Mesothelial cell of epicardium (in vitro differentiated cells): ENCODE measurements at places on chromosomes 4 and X. TPM values are rescaled to one million over a fixed set of nuclear protein-coding genes. Genes with fewer than 3 reads are reported as not detected.

GRCh38 chrX:39954851-39955250 lies 142.9 kb downstream of the BCOR start:
- no peaks in the 10 kb centered on the region for H3K36me3 ChIP-seq
- H3K4me1 ChIP-seq, result peaks cover 11% of the 10 kb centered on the region
- DNase-seq, result no peak
- no peaks in the 10 kb centered on the region for H3K27me3 ChIP-seq

DNA sequence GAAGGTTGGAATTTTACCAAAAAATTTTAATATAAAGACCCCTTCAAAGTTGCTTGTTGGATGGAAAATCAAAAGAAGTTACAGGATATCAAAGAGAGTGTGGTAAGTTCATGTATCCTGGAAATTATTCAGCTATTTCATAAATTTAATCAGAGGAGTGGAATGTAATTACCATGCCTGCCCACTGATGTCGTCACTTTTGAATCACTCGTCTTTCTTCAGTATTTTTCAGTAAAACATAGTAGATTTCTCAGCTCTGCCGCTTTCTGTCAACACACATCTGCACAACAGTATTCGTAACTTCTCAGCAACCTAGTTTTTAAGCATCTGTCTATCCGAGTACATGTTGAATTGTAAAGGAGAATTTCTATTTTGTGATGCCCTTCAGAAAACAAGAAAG lies 2163.0 kb upstream of the AGA start:
- no peak overlapping the region for H3K27ac ChIP-seq
- no peaks in the 10 kb centered on the region for H3K36me3 ChIP-seq
- no peak for DNase-seq
- peaks cover 1% of the 10 kb centered on the region for H3K27me3 ChIP-seq
- H3K4me1 ChIP-seq, result no peaks in the 10 kb centered on the region

- peaks cover 5% of the 10 kb centered on the region for H3K4me1 ChIP-seq
- H3K36me3 ChIP-seq, result peaks cover 10% of the 10 kb centered on the region
- no peak for DNase-seq
- no peak overlapping the region for H3K27ac ChIP-seq
- no peaks in the 10 kb centered on the region for H3K27me3 ChIP-seq
Measured at GRCh38 chrX:130261296-130261893, 7.3 kb downstream of the ZNF280C start.

GRCh38 chr4:99149426-99150019 lies 5.4 kb upstream of the ADH4 start:
- no peaks in the 10 kb centered on the region for H3K4me1 ChIP-seq
- no peak for DNase-seq
- no peak overlapping the region for H3K27ac ChIP-seq
- peaks cover 11% of the 10 kb centered on the region for H3K36me3 ChIP-seq
- H3K27me3 ChIP-seq, result no peaks in the 10 kb centered on the region
- H3K4me3 ChIP-seq, result no peak overlapping the region

HSFX4 gene
- not detected in 3 replicates for total RNA-seq

- peak overlapping the region; percentile 92 for H3K27ac ChIP-seq
- DNase-seq, result no peak
- H3K4me1 ChIP-seq, result peaks cover 37% of the 10 kb centered on the region
- H3K4me3 ChIP-seq, result peak overlapping the region; percentile 96
- H3K27me3 ChIP-seq, result no peaks in the 10 kb centered on the region
Measured at GRCh38 chrX:135345107-135345589, 35.9 kb downstream of the ETDC start.

DNA sequence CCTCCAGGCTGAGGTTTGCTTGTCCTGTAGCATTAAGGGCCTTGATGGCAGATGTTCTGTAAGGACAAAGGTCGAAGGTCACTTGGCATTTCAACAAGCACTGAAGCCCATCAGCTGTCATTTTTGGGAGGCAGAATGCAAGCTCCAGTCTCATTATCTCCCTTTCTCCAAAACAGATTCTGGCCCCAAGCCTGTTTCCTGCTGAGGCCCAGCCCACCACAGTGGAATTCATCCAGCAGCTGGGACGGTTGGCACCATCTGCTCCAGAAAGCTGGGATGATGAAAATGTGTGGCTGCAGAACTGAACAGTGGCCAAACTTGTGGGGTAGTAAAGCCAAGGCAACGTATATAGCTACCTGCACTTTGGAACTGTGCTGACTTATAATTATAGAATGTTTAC lies 17.7 kb upstream of the PPEF2 start:
- H3K27me3 ChIP-seq, result no peaks in the 10 kb centered on the region
- peaks cover 6% of the 10 kb centered on the region for H3K4me1 ChIP-seq
- no peak for DNase-seq
- H3K27ac ChIP-seq, result no peak overlapping the region
- H3K36me3 ChIP-seq, result peaks cover 5% of the 10 kb centered on the region

DNA sequence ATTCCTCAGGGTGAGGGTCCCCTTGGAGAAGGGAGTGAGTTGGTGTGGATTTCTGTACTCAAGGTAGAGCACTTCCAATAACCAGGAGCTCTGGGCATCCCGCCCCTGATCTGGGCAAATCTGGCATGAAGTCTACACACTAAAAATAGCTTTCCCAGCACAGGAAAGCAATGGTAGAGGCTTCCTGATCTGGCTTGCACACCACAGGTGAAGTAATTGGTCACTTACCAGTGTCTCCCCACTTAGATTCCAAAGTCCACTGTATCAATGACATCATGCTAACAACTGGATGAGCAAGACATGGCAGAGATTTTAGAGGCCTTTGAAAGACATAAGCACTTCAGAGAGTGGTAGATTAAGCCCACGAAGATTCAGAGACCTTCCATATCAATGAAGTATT lies 17.8 kb upstream of the IDS start:
- H3K4me1 ChIP-seq, result peaks cover 7% of the 10 kb centered on the region
- H3K27me3 ChIP-seq, result peaks cover 2% of the 10 kb centered on the region
- DNase-seq, result no peak
- no peak overlapping the region for H3K27ac ChIP-seq
- peaks cover 1% of the 10 kb centered on the region for H3K36me3 ChIP-seq

GRCh38 chr4:85370400-85371032 lies 104.4 kb upstream of the ARHGAP24 start:
- H3K36me3 ChIP-seq, result no peaks in the 10 kb centered on the region
- H3K27me3 ChIP-seq, result no peaks in the 10 kb centered on the region
- no peak overlapping the region for H3K27ac ChIP-seq
- DNase-seq, result no peak

NXF2 gene
- total RNA-seq, result not detected in 3 replicates

- H3K36me3 ChIP-seq, result no peaks in the 10 kb centered on the region
- H3K27ac ChIP-seq, result no peak overlapping the region
- no peak for DNase-seq
- peaks cover 8% of the 10 kb centered on the region for H3K4me1 ChIP-seq
Measured at GRCh38 chrX:24034485-24034884, 7.5 kb upstream of the KLHL15 start.

MAPK10 gene
- total RNA-seq, result 20.8 to 25.2 TPM (median 24.4 TPM) in 3 replicates

- H3K27ac ChIP-seq, result no peak overlapping the region
- H3K4me1 ChIP-seq, result peaks cover 6% of the 10 kb centered on the region
- no peak overlapping the region for H3K4me3 ChIP-seq
- peaks cover 7% of the 10 kb centered on the region for H3K27me3 ChIP-seq
- no peak for DNase-seq
- H3K36me3 ChIP-seq, result no peaks in the 10 kb centered on the region
Measured at GRCh38 chr4:70533791-70534190, 15.4 kb downstream of the AMTN start.

GRCh38 chrX:23372220-23372902 lies 37.7 kb downstream of the PTCHD1 start:
- peaks cover 3% of the 10 kb centered on the region for H3K27me3 ChIP-seq
- H3K4me3 ChIP-seq, result no peak overlapping the region
- H3K27ac ChIP-seq, result no peak overlapping the region
- H3K4me1 ChIP-seq, result no peaks in the 10 kb centered on the region
- no peak for DNase-seq

DNA sequence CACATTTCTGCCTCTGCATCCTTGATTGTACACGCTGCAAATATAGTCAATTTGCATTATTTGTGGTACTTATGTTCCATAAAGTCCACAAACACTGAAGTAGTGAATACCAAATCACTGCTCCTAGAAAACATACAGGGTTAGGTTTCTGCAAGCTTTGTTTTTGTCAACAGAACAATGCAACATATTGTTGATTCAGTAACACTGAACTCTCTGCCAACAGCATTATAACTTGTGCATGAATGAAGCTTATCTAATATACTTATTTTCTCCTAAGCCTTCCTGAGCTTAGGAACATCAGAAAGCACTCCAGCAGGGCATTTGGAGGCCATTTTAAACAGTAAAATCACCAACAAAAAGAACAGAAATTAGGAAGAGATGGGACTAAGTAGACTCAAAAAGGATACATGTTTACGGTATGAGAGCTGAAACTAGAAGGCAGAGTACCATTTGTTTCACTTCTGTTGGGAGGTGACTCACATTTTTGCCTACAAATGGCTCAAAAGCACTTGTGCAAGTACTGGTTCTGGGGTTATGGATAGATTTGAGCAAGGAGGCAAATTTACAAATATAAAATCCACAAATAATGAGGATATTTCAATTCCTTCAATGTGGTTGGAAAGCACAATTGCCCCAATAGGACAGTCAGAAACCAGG lies 14.1 kb downstream of the COX18 start:
- H3K4me1 ChIP-seq, result no peaks in the 10 kb centered on the region
- H3K36me3 ChIP-seq, result peaks cover 29% of the 10 kb centered on the region
- no peak for DNase-seq
- H3K4me3 ChIP-seq, result no peak overlapping the region
- no peaks in the 10 kb centered on the region for H3K27me3 ChIP-seq

DNA sequence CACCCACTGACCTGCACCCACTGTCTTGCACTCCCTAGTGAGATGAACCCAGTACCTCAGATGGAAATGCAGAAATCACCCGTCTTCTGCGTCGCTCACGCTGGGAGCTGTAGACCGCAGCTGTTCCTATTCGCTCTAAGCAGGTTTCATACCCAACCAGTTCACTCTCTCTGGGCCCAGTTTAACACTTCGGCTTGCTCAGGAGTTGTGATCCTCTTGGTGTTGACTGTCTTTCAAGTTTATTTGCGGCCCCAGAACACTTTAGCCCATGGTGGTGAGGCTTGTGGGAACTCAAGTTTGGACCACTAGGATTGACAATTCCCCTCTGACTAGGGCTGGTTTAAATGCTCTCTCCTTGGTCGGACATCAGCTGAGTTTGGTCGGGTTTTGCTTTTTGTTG lies 147.0 kb downstream of the DACH2 start:
- no peak overlapping the region for H3K27ac ChIP-seq
- peak overlapping the region; percentile 33 for H3K4me3 ChIP-seq
- H3K4me1 ChIP-seq, result no peaks in the 10 kb centered on the region
- peaks cover 3% of the 10 kb centered on the region for H3K36me3 ChIP-seq
- no peaks in the 10 kb centered on the region for H3K27me3 ChIP-seq

GRCh38 chr4:26478330-26478729 lies 12.0 kb downstream of the CCKAR start:
- H3K27me3 ChIP-seq, result peaks cover 28% of the 10 kb centered on the region
- no peaks in the 10 kb centered on the region for H3K36me3 ChIP-seq
- no peak overlapping the region for H3K27ac ChIP-seq

NEUROG2 gene
- not detected in 3 replicates for total RNA-seq

PLXNB3 gene
- 3.6 to 4.3 TPM (median 4.3 TPM) in 3 replicates for total RNA-seq

DNA sequence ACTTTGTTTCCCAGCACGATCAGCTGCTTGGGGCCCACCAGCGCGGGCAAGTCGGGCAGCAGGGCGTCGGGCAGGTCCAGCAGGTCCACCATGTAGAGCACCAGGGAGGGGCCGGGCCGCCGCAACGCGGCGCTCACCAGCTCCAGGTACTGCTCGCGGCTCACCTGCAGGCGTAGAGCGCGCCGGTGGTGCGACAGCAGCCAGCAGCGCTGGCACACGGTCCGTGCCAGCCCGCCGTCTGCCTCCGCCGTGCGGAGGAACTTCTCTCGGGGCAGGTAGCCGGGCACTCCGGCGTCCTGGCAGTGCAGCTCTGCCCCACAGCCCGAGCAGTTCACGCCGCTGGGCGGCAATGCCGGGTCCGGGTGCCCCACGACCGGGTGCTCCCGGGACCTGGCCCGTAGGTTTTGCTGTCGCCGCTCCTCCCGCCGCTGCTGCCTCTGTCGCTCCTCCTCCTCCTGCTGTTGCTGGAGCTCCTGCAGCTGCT lies 527 bp downstream of the NOA1 start:
- H3K27me3 ChIP-seq, result no peaks in the 10 kb centered on the region
- peak; percentile 27 for DNase-seq
- peaks cover 45% of the 10 kb centered on the region for H3K4me1 ChIP-seq
- peaks cover 23% of the 10 kb centered on the region for H3K36me3 ChIP-seq
- H3K4me3 ChIP-seq, result peak overlapping the region; percentile 95

CT45A7 gene
- not detected in 3 replicates for total RNA-seq

DNA sequence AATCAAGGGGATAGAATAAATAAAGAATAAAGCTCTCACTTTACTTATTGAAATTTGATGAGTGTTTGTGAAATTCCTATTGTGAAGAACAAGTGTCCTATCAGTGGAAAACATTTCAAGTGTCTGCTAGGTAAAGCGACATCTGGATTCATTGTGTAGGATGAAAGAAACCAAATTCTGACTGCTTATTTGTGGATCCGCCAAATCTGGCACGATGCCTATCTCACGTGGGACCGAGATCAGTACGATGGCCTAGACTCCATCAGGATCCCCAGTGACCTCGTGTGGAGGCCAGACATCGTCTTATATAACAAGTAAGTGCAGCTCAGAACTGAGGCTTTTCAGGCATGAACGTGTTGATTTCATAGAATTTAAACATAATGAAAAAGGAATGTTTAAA lies 1.9 kb downstream of the CHRNA9 start:
- no peak for DNase-seq
- no peaks in the 10 kb centered on the region for H3K36me3 ChIP-seq
- no peak overlapping the region for H3K4me3 ChIP-seq
- H3K27ac ChIP-seq, result no peak overlapping the region
